ENCODE measurements at places on chromosomes 16 and 17. TPM values are rescaled to one million over a fixed set of nuclear protein-coding genes. Genes with fewer than 3 reads are reported as not detected.

DNA sequence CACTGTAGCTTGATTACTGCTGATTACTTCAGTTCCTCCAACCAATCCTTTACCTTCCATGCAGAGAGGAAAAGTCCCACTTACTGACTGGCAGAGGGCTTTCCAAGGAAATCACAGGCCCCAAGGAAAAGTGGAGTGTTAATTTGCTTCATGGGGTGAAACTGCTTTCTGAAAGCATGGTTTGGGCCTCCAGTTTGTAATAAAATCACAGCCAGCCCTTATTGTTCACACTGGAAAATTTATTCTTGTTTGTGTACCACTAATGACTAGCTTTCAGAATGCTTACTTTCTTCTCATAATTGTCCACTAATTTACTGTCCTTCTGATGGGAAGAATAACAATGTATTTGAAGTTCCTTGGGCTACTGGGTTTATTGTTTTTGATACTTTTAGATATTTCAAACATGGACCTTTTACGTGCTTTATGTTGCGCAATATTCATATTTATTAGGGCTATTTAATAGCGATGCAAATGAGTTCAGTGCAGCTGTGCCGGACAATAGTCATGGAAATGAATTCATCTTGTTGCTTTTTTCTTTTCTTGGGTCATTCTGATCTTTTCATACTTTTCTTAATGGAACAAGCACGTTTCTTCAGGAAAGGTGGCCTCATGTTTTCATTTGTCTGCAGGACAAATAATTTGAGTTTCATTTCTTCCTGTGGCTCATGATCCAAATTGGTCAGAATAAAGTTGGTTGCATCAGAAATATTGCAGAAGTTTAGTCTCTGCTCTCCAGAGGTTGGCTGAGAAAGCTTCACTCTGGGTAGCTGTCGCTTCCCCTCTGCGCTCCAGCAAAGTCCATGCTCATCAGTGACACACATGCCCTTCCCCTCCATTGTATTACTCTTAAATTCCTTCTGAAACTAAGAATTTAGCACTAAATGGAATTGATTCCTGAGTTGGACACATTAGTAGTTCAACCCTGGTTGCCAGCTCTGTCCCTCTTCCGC is 128.7 kb downstream of the PRKCA start:
- H3K27ac ChIP-seq = no peak overlapping the region
- no peak overlapping the region for H3K4me3 ChIP-seq
- no peaks in the 10 kb centered on the region for H3K36me3 ChIP-seq
- H3K27me3 ChIP-seq = no peaks in the 10 kb centered on the region
- peaks cover 49% of the 10 kb centered on the region for H3K4me1 ChIP-seq

DNA sequence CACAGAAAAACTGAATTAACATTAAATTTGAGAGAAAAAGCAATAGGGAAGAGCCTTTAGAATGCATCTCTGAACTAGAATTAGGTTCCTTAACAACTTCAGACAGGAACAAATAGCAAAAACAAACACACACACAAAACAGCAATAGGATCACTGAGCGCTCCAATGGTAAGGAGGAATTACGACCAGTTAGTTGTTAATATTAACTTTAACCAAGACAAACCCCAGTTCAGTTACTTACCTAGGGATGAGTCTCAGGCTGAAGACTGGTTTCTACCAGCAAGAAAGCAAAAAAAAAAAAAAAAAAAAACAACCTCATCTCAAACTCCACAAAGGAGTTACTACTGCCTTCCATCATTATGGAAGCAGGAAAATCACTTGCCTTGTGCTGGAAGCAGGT is 14.6 kb downstream of the DHRS7B start:
- peaks cover 12% of the 10 kb centered on the region for H3K4me1 ChIP-seq
- no peaks in the 10 kb centered on the region for H3K36me3 ChIP-seq
- no peaks in the 10 kb centered on the region for H3K27me3 ChIP-seq

- H3K27ac ChIP-seq = no peak overlapping the region
- no peak for DNase-seq
- no peak overlapping the region for H3K4me3 ChIP-seq
- no peaks in the 10 kb centered on the region for H3K27me3 ChIP-seq
- H3K36me3 ChIP-seq = peaks cover 15% of the 10 kb centered on the region
- peaks cover 26% of the 10 kb centered on the region for H3K4me1 ChIP-seq
Observed at GRCh38 chr17:79950751-79951150, 84.9 kb downstream of the TBC1D16 start.

- no peak for DNase-seq
- no peaks in the 10 kb centered on the region for H3K36me3 ChIP-seq
- no peaks in the 10 kb centered on the region for H3K27me3 ChIP-seq
- H3K27ac ChIP-seq = no peak overlapping the region
- no peak overlapping the region for H3K4me3 ChIP-seq
Observed at GRCh38 chr16:78821335-78821734, 721.9 kb downstream of the WWOX start.

DNA sequence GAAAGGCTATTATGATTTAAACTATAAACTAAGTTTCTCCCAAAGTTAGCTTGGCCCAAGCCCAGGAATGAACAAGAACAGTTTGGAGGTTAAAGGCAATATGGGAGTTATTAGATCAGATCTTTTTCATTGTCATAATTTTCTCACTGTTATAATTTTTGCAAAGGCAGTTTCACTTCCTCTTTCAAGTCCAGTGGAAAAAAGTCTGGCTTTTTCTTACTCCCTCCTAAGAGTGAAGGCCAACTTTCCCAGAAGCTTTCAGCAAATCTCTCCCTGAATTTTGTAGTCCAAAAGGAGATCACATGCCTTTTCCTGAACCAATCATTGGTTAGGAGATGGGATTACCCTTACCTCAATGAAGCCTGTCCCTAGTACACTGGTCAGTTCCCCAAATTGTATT is 9.1 kb upstream of the BLMH start:
- no peaks in the 10 kb centered on the region for H3K4me1 ChIP-seq
- H3K27me3 ChIP-seq = no peaks in the 10 kb centered on the region
- no peaks in the 10 kb centered on the region for H3K36me3 ChIP-seq
- H3K4me3 ChIP-seq = no peak overlapping the region
- no peak for DNase-seq
- no peak overlapping the region for H3K27ac ChIP-seq

DNA sequence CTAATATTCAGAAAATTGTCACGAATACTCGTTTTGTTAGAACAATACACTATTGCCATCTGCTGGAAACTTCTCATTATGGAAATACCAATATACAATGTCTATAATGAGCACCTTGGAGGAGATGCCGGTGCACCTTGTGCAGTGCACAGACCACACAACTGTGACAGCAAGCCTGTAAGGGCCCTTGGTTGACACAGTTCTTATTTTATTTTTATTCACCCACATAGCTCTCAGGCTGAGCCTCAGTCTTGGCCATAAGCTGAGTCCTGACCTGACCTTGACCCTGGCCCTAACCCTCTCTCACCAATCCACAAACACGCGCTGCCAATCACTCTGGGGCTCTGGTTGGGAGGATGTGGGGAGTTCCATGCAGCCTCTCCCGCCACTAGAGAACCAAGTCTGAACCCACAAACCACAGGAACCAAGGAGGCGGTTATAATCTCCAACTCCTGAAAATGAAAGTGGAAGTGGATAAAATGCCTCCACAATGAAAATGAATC is 7.6 kb downstream of the AIPL1 start:
- 0 out of 3 replicates have a peak, but pooled peaks cover 11% of the 10 kb centered on the region for H3K27me3 ChIP-seq
- no peak for DNase-seq
- no peaks in the 10 kb centered on the region for H3K4me1 ChIP-seq
- H3K27ac ChIP-seq = no peak overlapping the region

Gene INCA1
- 3.3 TPM for polyA plus RNA-seq

Data from HepG2 (cell line).